ENCODE measurements at places on chromosomes 7 and 10.

- DNase-seq: no peak
Measured at GRCh38 chr7:127812540-127812939, 160.5 kb downstream of the SND1 start.

DNA sequence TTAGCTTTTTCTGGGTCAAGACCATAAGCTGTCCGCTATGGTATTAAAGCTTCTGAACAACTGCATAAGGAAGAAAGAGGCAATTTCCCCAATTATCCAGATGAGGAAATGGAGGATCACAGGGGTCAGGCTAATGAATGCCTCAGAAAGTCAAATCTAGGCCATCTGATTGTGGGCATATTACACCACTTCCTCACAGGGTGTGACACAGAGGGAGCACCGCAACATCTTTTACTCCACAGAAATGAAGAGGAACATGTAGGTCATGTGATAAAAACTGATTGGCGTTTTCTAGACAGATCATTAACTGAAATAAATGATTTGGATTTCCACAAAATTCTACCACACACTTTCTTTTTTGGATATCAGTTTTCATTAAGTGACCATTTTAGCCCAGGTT is 384.4 kb downstream of the PARD3 start:
- no peak for DNase-seq

GRCh38 chr10:32445036-32445435 is 904 bp upstream of the CCDC7 start:
- no peak for DNase-seq

- DNase-seq: no peak
Measured at GRCh38 chr10:72264536-72264935, 9.2 kb upstream of the DDIT4 start.

DNA sequence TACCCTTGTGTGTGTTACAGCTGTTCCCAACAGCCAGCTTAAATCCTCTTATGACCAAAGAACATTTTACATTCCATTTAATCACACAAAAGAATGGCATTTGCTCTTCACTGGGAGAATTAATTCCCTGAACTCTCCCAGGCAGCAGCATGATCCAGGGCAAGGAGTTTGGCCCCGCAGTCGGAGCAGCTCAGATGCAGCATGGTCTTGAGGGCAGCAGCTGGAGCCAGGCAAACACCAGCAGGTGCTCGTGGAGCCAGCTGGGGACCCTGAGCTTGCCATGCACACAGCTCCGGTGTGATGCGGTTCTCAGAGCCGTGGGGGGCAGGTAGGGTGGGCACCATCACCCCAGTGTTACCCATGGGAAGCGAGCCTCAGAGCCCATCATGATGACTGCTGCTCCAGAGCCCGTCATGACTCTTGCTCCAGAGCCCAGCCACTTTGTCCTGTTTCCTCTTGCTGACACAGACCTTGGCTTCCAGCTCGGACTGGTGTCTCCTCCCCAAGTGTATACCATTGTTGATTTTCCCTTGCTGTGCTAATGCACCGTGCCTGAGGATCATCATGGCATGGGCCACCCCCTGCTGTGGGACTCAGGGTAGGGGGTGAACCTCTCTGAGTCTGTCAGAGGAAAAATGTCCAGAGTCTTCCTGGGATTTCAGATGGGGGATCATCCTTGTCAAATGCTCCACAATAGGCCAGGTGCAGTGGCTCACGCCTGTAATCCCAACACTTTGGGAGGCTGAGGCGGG is 75.8 kb downstream of the ZRANB1 start:
- DNase-seq: no peak

- peak; percentile 70 for DNase-seq
Measured at GRCh38 chr10:135132-135600, at the start of gene ZMYND11. Gene ZMYND11 (plus strand): TSS chr10:135455. CDS start chr10:180013, 44,558 bp downstream.

DNA sequence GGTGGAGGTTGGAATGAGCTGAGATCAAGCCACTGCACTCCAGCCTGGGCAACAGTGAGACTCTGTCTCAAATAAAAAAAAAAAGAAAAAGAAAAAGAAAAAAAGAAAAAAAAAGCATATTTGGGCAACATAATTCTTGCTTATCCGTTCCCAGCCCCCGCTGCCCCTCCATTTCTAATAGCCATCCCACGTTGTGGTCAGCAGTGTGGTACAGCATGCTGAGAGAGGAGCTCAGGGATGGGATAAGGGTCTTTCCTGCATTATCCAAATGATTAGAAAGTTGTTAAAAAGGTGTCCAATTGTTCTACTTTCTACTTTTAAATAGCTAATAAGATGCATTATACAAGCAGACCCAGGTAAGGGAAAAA is 104.9 kb upstream of the ZNF92 start:
- DNase-seq: no peak

GRCh38 chr7:46613116-46613515 is 692.0 kb upstream of the IGFBP3 start:
- no peak for DNase-seq

DNA sequence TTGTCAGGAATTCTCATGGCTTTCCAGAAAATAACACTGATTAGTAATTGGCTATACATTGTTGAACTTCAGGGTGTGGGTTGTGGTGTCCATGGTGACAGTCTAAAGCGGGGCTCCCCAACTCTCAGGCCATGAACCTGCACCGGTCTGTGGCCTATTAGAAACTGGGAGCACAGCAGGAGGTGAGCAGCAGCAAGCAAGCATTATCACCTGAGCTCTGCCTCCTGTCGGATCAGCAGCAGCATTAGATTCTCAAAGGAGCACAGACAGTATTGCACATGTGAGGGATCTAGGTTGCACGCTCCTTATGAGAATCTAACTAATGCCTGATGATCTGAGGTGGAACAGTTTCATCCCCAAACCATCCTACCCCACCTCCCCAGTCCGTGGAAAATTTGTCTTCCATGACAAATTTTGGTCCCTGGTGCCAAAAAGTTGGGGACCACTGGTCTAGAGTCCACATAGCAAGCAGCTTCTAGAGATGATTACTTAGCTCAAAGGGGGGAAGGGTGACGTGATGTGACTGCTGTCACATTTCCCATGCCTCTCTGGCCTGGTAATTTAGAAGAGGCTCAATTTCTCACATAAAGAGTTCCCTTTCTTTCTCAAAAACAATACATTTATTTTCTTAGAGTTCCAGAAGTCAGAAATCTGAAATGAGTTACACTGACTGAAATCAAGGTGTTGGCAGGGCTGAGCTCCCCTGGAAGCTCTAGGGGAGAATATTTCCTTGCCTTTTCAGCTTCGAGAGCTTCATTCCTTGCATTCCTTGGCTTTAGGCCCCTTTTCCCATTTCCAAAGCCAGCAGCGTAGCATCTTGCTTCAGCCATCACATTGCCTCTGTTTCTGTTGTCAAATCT is 17.6 kb upstream of the FAM221A start:
- no peak for DNase-seq

DNA sequence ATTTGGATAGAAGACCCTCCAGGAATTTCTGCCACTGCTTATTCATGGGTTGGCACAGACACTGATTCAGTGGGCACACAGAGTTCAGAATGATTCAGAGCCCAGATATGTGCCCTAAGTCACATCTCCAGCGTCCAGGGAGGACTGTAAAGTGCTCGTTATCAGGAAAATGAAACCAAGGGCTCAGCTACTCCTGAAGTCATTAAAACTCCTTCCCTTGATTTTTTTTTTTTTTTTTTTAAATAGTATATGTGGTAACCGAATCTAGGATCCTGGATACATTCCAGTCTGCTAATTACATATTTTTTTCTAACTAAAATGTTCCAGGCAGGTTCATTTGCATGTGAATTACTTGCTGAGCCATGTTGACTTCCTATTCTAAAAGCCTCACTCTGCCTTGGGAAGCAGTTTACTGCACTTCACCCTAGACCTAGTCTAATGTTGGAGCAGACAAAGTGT is 34.7 kb downstream of the MET start:
- DNase-seq: no peak

- no peak for DNase-seq
Measured at GRCh38 chr10:6788231-6788630, 208.2 kb upstream of the PRKCQ start.

DNA sequence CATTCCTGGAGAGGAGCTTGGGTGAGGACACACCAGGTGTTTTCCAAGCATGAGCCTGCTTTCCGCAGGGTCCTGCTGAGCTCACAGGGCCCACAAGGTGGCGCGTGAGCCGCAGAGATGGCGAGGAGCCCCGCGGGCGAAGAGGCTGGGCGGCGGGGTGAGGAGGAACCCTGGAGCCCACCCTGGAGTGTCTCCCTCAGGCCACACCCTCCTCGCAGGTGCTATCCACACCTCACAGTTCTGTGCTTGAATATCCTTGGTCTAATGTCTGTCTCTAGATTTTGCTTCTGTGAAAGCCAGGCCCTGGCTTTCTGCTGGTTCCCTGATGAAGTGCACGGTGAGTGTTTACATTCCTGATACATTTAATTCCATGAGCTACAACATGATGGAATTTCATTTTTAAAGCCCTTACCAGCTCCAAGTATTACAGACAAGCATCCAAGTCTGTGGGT is 433.6 kb downstream of the ACTR3B start:
- peak; percentile 33 for DNase-seq

GRCh38 chr10:69361303-69361614 is 55.5 kb downstream of the TACR2 start:
- DNase-seq: no peak

- no peak for DNase-seq
Measured at GRCh38 chr7:27119412-27119911, 11.1 kb downstream of the HOXA4 start.

- no peak for DNase-seq
Measured at GRCh38 chr7:3089493-3089892, 45.8 kb upstream of the CARD11 start.

DNA sequence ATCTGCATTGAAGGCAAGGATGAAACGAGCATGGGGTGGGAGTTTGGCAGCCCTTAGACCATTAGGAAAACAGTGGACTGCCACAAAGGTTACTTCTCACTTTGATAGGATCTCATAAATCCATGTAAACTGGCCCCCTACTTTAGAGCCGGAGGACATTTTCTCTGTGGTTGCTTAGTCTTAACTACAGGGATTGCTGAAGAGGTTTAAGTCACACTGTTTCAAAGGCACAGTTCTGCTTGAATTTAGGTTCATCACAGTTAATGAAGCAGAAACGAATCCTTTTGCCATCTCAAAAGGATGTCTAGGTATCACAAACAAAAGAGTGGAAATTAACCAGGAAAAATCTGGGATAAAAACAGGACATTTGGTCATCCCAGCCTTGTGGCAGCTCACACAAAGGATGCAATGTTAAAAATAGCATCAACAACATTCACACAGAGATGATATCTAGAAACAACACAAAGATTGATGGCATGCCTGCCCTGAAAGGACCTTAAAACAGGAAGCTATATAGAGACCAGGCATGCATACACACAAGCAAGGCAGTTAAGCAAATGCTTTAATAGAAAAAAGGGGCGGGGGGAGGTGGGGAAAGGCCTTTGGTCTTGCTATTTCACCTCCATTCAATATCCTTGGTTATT is 74.0 kb downstream of the DOCK4 start:
- peak; percentile 42 for DNase-seq

- peak; percentile 38 for DNase-seq
Measured at GRCh38 chr7:91127959-91128358, 136.3 kb upstream of the FZD1 start.

- DNase-seq: no peak
Measured at GRCh38 chr7:43649755-43650274, 66.9 kb downstream of the STK17A start.
